ENCODE measurements at places on chromosomes 13 and 19. TPM values are rescaled to one million over a fixed set of nuclear protein-coding genes. Genes with fewer than 3 reads are reported as not detected.

Gene LGALS14
- polyA plus RNA-seq = not detected

DNA sequence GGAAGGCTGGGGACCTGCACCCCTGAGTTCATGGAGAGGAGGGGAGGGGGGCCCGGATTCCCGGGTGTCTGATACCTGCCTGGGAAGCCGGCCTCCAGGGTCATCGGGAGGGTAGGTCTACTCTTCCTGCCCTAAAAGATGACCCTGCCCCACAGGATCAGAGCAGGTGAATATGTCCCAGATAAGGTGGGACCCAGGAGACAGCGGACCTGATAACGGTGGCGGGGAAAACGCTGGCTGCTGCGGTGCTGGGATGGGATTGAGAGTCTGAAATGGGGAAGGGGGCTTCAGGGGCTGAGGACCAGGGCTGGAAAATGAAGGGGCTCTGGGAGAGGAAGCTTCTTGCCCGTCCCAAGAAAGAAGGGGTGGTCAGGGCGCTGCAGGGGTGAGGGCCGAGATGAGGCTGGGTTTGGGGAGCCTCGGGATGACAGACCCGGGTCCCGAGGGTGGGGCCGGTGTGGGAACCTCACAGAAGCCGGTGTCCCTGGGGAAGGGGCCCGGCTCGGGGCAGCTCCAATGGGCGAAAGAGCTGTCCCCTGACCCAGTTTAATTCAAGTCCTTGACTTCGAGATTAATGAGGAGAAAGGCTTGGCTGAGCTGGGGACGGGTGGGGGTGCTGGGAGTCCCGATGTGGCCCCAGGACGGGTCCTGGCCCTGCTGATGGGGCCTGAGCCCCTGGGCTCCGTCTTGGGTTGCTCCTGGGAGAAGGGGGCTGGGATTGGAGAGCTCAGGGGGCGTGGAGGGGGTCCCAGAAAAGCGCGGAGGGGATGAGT, 823 bp downstream of the TTYH1 start:
- no peak for DNase-seq

- no peak for DNase-seq
These were observed 2.4 kb upstream of the SIGLEC9 start for GRCh38 chr19:51122112-51122981.

- DNase-seq = no peak
These were observed 89.3 kb downstream of the SPACA7 start for GRCh38 chr13:112465251-112466131.

DNA sequence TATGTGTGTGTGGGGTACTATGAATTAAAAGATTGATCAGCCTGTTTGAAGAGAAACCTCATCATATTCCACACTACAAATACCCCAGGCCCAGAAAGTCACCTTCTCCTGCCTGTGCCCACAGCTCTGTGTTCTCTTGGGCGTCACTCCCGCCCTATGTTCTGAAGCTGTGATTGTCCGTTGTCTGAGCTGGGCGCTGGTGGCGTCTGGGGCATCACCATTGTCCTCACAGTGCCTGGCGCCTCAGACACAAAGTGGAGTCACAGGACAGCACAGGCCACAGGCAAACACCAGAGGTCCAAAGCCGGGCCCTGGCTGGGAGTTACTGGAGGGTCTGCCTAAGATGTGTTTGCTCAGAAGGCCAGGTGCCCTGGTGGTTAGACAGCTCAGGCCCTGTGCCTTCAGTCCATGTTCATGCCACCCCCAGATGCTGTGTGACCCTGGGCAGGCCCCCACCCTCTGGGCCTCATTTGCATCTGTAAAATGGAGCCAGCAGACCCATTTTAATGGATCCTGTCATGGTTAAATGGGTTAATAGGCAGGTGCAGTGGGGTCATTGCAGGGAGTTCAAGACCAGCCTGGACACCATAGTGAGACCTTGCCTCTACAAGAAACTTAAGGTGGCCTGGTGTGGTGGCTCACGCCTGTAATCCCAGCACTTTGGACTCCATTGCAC, 34.5 kb downstream of the DNM2 start:
- no peak for DNase-seq

DNA sequence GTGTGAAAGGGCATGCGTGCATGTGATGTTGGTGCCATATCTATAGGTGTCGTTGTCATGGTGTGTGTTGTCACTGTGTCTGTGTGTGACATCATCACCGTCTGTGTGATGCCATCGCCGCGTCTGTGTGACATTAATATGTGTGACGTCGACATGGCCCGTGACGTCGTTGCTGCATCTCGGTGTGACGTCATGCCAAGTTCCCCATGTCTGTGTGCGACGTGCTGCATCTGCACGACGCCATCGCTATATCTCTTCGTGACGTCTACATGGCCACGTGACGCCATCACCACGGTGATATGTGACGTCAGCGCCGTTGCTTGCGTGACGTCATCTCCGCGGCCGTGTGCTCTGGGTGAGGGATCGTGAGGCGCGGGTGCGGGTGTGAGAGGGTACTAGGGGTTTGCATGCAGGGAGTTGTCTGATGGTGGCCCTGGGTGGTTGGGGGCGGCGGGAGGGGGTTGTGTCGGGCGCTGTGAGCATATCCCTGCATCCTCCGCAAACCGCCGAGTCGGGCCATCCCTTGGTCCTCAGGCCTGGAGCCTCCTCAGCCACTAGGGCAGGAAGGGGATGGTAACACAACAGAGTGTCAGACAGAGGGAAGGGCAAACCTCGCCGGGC, 14.6 kb downstream of the GTPBP3 start:
- no peak for DNase-seq

DNA sequence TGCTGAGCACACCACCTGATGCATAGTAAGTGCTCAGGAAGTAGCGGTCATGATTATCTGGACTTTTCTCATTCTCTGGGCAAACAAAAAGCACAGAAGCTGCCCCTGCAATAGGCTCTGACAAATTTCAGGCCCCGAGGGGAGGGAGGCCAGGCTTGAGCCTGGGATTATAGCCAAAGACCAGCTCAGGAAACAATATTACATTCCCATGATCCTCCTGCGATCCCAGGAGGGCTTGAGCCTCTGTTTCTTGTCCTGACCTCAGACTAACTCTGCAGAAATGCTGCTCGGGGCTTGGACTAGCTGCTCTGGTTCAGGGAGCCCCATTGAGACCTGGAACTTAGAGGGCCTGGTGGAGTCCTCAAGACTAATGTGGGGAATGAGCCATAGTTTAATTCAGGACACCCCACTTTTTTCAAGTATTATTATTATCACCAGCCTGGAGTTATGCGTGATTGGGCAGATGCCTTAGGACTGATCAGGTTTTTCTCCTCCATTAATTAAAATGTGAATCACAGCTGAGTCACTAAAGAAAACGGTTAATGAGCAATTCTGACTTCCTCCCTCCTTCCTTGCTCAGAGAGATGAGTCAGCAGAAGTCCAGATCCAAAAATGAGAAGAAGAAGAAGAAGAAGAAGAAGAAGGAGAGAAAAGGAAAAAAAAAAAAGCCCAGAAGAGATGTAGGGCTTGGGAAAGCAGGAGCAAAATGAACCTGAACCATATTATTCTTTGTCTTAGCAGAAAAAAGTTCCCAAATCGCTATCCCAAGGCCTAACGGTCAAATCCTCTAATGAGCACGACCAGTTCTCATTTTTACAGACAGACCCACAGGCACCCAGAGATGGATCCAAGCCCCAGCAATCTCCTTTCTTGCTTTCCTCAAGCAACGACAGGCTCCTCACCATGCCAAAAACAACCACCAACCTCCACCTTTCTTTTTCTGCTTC, 107.2 kb downstream of the CACNA1A start:
- no peak for DNase-seq

Gene CDX2
- polyA plus RNA-seq = not detected

DNA sequence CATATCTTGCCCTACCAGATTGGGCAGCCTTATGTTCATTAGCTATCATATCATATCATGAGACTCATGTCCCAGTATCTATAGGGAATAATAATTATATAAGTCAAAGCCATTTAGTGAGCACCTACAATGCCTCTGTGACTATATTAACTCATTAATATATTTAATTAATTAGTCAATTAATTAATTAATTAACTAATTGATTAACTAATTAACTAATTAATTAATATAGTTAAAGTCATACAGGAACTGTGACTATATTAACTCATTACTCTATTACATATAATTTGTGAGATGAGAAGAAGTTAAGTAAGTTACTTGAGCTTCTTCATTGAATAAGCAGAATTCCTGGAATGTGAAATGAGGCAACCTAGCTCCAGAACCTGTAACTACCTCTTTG, 588.3 kb upstream of the SLITRK1 start:
- no peak for DNase-seq

Gene RPL18
- polyA plus RNA-seq = 1,085 TPM

Gene ZNF723
- polyA plus RNA-seq = not detected

Gene PSG2
- not detected for polyA plus RNA-seq

Gene LILRA6
- 0.42 TPM for polyA plus RNA-seq

- no peak for DNase-seq
These were observed 57.8 kb downstream of the WTIP start for GRCh38 chr19:34539396-34539795.

Gene SLITRK1
- polyA plus RNA-seq = 0.12 TPM

DNA sequence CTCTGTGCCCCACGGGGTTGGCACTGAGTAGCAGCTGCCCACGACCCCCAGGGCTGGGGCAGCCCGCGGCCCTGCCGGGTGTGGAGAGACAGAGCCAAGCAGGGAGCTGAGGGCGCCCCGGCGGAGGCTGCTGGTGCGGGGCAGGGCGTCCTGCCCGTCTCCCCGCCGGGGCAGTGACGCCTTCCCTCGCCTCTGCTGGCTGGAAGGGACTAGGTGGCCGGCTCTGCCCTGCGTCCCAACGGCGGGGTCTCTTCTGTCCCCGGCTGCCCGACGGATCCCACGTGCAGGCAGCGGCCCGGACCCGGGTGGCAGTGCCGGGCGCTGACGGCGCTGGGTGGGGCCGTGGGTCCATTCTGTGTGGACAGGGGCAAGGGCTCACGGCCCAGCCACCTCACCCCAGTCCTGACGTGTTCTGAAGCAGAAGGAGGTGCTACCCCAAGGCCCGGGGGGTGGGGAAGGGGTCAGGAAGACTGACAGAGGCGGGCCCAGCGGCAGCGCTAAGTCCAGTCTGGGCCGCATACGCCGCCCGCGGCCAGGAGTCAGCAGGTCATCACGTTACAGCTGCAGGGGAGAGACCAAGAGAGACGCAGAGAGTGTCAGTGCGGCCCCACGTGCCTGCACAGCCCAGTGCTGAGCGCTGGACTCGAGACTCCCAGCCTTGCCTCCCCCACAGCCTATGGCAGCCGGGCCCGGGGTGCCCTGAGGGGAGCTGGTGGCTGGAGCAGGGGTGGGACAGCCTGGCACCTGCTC, 15.1 kb upstream of the PLPP2 start:
- DNase-seq = no peak

Gene KIRREL2
- 8.8 TPM for polyA plus RNA-seq

DNA sequence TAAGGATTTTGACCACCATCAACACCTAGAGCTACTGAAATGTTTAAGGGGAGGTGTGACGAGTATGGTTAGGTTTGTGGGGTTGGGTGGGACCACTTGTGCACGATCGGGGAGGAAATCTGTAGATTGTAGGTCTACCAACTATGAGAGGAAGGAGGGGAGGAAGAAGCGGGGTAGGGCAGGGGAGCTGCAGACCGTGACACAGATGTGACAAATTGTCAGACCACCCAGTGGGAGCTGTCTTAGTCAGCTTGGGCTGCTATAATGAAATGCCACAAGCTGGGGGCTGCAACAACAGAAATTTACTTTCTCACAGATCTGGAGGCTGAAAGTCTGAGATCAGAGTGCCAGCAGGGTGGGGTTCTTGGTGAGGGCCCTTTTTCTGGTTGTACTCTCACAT, 62.2 kb upstream of the ARGLU1 start:
- no peak for DNase-seq

Gene SCAF1
- polyA plus RNA-seq = 31.6 TPM
